Activated naive CD4-positive, alpha-beta T cell (primary cell): ENCODE measurements at places on chromosomes 7 and 10.

DNA sequence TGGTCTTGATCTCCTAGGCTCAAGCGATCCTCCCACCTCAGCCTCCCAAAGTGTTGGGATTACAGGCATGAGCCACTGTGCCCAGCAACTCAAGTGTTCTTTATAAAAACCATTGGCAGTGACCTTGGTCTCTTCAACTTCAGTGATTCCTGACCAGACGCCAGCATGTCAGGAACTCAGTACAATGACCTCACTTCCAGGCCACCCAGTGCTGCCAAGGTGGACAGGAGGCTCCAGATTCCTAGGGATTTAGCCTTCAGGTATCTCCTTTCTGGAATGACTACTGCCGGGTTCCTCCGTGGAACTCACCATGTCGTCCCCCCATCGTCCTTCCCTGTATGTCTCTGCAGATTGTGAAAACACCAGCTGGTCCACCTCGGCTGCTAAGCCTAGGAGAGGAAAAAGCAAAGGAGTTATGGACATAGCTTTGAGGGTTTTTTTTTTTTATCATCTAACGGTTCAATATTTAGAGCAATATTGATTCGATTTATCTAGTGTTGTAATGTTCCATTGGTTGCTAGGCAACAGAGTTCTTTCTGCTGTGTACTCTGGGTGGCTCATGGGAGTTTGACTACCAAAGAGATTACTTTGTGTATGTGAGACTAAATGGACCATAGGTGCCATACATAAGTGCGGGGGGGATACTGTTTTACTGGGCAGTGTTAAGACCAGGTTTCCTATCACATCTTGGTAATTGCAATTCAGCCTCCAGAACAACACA lies 425.8 kb upstream of the AUTS2 start:
- DNase-seq: no peak

DNA sequence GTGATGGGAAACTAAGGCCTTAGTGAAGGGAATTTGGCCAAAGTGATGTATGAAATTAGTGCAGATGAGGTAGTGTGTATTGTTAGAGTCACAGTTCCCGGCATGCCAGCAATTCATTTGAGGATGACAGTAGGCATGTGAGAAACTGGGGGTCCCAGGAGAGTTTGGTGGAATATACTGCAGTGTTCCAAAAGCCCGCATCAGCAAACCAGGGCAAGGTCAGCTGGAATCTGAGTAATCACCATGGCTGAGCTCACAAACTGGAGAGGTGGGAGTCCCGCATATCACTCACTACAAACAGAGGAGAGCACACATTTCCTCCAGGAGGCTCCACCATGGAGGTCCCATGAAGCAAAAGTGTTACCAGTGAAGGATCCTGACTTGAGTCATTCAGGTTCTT lies 740.7 kb downstream of the TNS3 start:
- DNase-seq: no peak

GRCh38 chr7:84123965-84124547 lies 70.5 kb downstream of the SEMA3A start:
- no peak for DNase-seq

DNA sequence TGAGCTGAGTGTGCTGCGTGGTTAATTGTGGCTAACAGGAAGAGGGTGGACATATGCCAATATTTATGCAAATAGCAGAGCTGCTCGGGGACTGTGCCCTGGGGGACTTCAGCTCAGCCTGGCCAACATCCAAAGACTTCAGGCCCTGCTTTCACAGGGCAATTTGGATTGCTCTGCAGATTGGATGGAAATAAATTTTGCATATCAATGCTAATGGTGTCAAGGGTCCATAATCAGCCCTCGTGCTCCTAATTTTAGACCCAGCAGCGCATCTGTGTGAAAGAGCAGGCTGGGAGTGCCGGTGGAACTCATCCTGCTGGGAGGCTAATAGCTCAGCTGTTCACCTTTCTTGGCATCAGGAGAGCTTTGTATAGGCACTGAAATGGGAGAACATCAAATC lies 270.1 kb downstream of the TCERG1L start:
- DNase-seq: no peak

DNA sequence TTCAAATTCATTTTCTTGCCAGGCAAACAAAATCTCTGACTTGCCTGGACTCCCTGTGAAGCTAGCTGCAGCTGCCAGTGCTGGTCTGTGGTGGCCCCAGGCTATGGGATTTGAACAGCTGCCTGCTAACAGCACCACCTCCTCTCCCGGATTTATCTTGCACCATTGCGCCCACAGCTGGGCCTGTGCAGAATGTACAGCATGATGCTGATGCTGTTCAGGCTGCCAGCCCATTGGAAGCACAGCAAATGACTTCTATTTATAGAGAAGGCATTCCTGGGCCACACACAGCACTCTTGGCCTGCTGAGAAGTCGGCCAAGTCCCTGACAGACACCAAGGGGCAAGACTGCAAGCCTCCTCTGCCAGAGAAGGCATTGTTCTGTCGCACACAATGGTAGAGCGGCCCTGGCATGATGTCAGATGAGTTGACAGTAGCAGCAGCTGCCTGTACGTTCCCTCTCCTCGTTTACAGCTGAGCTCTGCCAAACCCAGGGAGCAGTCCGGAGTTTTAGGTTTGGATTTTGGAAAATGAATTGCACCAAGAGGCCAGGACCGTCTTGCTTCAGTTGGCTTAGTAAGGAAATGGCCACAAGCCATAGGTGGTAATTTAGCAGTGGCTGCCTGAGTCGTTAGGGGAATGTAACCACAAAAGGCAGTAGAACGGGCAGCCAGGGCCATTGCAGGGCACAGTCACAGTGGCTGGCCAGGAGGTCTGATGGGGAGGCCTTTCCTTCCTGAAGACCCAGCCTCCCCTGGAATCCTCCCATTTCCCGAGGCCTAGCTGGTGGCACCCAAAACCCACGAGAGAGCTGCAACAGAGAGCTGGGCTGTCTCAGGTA lies 38.5 kb downstream of the MTURN start:
- DNase-seq: no peak

- no peak for DNase-seq
These were observed 46.4 kb downstream of the CSTF2T start for GRCh38 chr10:51653025-51653424.

DNA sequence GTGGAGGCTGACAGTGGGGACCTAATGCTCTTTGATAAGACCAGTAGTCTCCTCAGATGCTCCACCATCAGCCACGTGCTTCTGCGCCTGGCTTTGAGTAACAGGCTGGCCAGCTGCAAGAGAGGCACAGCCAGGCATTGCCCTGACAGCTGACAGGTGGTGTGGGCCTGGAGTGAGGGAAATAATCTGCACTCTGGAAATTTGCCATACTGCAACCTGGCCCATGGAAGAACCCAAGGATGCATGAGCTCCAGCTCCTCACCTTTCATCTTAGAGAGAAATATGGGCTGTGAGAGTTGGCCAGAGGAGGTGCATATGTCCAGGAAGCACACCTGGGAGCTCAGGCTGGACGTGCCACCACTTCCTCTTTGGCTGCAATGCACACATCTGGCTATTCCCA lies 118.9 kb downstream of the PLXDC2 start:
- DNase-seq: no peak

DNA sequence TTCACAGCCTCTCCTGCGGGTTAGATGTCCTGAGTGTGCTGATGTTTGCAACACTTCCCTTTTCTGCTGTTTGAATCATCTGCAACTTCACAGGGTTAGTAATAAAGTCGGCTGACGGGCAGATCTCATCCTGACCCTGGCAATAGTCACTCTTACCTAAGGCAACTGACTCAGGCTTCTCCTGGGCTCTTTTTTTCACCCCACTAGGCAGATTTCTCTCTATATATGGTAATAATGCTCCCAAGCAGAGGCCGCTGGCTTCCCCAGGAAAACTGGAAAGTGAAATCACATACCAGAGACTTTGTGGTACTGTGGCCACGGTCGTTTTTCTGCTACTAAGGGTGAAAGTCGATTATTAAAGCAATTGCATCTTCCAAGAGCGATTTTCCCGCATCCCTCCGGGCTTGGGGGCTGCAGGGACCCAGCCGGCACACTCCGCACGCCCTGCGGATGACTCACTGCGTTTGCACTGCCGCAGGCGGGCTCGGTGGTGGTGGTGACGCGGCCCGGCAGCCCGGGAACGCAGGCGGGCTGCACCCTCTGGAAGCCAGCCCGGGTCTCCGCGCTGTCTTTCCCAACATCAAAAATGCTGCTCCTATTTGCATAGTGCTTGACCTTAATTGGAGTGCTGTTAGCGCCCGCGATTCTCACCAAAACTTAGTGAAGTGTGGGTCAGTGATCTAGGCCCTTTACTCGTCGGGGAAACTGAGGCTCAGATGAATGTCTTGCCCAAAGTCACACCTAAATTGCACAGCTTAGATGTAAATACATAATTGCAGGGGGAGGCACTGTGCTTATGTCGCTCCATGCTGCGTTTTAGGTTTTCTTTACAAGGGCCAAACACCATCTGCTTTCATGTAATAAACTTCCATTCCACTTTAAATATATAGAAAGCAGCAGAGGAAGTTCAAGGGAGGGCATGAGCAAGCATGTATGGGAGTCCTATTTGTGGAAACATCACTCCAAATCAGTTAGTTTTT lies 47.6 kb upstream of the ITGB1 start:
- no peak for DNase-seq

DNA sequence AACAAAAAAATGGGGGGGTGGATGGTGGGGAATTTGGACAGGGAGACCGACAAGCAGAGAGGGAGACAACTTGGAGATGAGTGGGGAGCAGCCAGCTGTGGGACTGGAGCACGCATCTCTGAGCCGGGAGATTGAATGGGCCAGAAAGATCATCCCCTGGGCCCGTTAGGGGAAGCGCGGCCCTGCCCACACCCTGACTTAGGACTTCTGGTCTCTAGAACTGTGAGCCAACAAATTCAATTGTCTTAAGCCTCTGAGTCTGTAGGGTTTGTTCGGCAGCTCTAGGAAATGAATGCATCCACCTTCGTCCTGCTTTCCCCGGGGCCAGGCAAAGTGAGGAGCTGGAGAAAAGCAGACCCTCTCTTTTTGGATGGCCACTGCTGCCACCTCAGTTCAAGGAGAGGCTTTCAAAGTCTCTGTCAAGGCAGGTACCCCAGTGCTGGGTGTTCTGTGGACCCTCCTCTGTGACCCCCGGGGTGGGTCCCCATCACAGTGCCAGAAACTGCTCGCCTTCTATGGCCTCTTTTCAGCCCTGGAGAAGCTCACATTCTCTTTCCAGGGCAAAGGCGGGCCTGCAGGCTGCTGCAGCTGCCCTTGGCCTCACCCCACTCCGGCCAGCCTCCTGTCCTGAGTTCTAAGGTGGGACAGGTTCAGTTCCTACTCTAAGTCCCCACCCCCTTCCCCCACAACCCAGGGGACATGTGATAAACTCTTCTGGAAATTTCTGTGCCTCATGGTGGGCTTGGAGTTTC lies 423.2 kb downstream of the RPS24 start:
- no peak for DNase-seq

DNA sequence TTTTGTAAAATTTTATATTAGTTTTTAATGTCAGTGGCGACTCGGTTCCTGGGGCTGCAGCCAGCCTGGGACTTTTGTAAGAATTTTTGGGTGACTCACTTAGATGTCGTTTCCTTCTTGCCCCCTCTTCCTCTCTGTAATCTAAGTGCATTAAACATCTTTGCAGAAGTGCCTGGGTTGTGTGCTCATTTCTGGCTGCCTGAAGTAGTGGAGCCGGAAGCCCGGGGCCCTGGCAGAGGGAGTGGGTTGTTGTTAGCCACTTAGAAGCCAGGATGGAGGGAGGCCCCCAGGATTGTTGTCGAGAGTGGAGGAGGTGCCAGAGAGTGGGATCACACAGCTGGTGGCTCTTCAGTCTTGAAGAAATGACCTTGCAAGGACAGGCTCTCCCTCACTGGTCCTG lies 11.0 kb upstream of the TRIM8 start:
- no peak for DNase-seq

GRCh38 chr7:121079425-121080169 lies 91.1 kb downstream of the CPED1 start:
- DNase-seq: no peak

GRCh38 chr10:24209946-24210491 lies 1.1 kb downstream of the KIAA1217 start:
- DNase-seq: no peak

DNA sequence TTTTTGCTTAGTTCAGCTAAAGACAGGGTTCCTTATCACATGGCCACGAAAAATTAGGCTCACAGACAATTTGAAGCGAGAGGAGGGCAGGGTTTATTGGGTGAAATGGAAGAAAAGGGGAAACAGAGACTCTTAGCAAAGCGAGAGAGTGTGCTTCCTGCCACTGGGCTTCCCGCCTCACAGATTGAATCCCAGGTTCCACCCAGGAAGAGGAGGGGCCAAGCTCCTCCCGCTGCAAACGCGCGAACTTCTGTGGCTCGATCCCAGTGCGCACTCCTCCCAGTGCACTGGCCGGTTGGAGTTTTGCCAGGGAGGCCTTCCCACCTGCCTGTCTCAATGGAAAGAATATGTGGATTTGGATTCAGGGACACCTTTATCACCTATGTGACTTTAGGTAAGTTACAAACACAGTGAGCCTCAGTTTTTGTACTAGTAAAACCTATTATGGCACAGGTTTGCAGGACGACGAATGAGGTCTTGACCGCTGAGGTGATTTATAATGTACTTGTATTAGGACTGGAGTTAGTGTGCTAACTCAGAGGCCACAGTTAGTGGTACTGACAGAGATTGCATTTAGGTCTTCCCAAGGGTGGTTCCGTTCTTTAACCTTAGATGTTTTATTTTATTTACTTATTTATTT lies 48.5 kb upstream of the SP8 start:
- DNase-seq: no peak

DNA sequence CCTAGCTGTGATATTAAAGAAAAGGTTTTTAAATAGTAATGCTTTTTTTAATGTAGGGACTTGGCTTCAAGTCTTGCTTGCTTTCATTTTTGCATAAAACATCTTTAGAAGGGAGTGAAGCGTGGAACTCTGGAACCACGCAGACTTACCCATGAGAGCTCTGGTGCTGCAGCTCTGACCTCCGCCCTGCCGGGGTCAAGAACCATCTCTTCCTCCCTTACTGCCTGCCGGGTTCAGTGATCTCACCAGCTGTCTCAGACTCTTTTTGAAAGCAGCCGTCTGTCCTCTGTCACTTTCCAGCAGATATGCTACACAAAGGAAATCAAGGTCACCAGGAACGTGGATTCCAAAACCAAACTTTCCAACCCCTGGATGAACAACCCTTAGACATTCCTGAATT lies 353.8 kb downstream of the GPR37 start:
- DNase-seq: no peak

GRCh38 chr10:3877211-3878000 lies 92.4 kb upstream of the KLF6 start:
- no peak for DNase-seq

DNA sequence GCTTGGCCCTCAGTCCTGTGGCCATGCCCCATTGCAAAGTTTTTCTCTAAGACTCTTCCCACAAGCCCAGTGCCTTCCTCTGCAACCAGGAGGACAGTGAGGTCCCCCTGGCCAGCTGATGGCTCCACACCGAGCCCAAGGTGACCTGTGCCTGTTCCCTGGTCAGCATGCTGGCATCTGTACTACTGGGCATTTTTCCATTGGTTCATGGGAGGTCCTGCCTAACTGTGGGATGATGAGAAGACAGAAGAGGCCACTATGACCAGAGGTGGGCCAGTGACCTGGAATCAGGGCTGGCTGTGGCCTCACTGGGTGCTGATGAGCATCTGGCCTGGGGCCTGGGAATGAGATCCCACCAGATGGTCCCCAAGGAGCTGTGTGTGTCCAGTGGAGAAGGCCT lies 20.2 kb downstream of the CALML3 start:
- no peak for DNase-seq
